ENCODE measurements at places on chromosomes 1 and 21.

DNA sequence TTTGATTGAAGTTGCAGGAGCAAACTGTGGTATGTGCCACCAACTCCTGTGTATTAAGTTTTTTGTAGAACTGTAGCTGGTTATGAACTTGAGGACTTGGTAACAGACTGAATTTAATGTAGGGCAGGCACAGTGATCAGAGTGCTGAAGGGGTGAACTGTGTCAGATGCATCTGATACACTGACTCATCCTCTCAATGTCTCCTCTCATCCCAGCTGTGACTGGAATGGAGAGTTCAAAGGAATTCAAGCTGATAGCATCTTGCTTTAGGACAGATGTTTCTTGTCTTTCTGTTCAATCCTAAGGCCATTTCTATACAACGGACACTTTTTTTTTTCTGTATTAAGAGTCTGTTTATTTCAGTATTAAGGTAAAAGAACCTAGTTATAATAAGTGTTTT lies 25.0 kb upstream of the GBP1 start:
- no peak for DNase-seq

DNA sequence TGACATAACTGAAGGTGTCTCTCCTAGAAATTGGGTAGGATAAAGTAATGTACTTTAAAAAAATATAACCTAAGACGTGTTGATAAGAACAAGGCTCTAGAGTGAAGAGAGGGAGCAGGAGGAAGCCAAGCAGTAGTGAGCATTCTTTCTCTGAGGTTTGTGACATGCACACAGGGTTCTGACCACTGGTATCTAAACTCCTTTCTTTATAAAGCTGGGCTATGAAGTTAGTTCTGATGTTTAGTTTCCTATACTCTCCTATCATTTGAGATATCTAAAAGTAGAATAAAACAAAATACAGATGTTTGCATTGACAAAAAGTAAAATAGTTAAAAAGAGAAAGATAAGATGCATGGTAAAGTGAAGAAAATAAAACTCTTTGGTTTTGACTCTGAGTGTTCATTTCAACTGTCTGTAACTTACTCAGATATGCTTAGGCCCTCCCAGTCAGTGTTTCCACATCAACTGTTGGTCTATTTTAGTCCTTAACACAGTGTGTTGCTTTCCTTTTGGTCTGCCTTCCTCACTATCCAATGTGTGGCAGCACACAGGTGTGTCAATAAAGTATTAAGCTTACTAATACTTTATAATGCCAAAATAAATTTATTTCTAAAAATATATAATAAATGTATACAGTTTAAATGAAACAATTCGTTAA lies 543.5 kb downstream of the PTPRC start:
- DNase-seq, result no peak

DNA sequence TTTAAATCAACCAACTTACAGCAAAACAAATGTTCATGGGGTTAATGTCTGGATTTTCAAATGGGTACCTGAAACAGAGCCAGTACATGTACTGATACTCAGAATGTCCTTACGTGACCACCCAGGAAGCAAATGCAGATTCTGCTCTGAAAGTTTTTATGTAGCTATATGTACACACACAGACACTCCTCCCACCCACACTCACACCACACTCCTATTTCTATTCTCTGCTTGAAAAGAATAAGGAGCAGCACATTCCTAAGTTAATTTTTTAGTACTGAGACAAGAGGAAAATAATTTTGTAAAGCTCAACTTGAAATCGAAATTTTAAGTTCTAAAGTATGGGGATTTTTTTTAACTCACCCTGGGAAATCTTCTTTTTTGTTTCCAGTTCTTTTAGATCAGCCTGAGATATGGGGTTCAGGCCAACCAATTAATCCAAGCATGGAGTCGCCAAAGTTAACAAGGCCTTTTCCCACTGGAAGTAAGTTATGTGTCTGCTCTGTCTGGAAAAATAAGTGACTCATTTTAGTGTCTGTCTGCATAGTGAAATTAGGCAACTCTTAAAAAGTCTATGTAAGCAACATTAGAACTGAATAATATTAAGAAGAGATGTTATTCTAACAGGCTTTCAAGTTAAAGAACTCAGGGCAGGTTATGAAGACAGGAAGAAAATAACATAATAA lies 75.5 kb upstream of the DYNLT5 start:
- DNase-seq, result no peak

DNA sequence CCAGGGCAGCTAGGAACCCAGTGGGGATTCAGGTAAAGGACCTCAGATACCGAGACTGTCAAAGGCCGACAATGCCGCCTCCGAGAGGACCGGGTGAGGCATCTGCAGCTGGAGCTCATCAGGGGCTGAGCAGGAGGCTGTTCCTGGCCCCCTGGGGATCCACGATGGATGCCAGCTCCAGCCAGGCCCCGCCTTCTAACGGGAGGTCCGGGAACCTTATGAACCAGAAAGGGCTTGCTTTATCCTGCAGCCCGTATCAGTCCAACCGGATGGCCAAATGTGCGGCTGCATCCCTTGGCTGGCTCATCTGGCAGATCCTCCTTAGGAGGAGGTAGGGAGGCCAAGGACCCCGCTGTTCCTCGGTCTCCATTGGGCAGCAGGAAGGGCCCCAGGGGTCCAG lies 32.0 kb downstream of the SLC45A1 start:
- DNase-seq, result no peak

DNA sequence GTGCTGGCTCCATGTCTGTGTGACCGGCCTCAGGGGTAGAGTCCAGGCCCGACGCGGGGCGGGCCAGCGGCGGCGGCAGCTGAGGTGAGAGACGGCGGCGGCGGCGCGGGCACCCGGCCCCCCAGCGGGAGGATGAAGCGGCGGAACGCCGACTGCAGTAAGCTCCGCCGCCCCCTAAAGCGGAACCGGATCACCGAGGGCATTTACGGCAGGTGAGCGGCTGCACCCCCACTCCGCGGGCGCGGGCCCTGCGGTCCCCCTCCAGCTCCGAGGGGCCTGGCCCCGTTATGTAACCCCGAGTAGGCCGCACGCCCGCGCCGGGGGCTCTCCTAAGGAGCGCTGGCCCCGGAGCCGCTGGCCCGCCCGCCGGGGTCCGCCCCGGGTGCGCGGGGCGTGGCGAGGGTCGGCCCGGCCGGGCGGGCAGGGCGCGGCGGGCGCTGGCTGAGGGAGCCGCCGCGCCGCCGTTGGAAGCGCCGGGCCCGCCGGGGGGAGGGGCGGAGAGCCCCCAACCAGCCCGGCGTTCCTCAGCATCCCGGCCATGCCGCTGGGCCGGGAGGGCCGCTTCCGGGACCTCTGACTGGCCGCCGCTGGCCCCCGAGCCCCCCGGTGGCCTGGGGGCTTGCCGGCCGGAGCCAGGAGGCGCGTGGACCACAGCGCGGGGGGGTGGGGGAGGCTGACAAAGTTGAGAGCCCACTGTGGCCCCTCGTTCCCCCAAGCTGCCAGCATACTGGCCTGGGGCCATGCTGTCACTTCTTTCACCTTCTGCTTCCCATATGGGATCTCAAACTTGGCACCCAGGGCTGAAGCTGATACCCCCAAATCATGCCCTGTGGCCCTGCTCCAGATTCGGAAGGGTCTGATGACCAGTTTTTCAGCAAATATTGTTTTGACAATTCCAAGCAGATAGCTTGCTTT lies 527 bp downstream of the MACO1 start:
- DNase-seq, result no peak

GRCh38 chr1:81374481-81374880 lies 426.3 kb upstream of the ADGRL2 start:
- no peak for DNase-seq
